ENCODE measurements at places on chromosomes 6 and 20.

DNA sequence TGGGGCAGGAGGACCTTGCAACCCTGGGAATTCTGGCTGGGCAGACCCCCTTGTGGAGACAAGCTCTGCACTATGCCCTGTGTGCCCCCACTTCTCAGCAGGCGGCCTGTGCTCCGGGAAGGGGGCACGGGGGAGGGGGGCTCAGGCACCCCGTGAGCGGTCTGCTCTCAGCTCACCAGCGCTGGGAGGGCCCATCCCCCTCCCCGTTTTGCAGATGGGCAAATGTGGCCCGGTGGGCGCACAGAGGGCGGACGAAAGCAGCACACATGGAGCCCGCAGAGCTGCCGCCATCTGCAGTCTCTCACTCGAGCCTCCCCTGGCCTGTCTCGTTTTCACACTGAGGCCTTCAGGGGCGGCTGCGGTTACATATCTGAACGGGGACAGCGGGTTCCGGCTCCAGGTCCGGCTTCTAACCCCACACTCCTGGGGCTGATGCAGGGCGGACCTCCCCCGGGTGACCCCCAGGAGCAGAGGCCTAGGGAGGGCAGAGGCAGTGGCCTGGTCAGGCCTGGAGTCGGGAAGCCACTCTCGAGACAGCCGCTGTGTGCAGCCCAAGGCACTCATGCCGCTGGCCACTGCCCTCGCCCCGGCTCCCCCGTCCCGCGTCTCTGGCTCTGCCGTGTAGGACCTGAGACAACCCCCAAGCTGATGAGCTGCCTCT, 13.9 kb downstream of the CHRNA4 start:
- DNase-seq, result no peak

GRCh38 chr20:34842143-34842542, 16.7 kb upstream of the NCOA6 start:
- DNase-seq, result no peak

GRCh38 chr6:150667977-150668716, 68.5 kb downstream of the PLEKHG1 start:
- DNase-seq, result peak; percentile 90

DNA sequence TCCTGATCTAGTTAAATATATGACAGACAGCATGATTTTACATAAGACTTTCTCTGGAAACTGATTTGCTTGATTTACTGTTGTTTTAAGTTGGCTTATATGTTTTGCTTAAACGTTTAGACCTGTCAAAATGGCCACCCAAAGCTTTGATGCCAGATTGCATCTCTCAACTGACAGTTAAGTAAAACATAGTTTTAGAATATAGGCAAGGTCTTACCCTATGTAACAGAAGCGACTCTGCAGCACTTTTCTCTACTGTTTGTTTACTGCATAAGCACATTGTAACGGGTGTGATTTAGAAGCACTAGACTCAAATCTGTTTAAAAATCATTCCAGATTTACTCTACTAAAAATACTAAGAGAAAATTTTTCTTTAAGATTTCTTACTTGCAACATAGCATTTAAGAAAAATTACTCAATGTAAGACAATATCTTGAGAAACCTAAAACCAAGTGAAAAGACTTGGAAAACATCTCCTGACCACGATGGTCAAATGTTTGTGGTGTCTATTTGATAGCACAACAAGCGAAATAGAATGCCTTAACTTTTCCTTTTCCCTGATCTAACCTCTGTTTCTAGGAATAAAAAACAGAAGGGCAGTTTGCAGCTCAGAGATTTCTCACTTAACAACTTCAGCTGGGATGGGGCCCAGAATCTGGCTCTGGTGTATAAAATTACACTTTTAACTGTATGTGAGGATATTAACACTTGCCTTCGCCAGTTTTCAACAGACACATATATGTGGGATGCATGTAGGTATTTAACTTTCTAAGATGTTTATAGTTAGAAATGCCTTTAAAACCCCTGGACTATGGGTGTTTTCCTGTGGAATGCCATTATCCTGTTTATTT, 47.4 kb downstream of the AIG1 start:
- no peak for DNase-seq

DNA sequence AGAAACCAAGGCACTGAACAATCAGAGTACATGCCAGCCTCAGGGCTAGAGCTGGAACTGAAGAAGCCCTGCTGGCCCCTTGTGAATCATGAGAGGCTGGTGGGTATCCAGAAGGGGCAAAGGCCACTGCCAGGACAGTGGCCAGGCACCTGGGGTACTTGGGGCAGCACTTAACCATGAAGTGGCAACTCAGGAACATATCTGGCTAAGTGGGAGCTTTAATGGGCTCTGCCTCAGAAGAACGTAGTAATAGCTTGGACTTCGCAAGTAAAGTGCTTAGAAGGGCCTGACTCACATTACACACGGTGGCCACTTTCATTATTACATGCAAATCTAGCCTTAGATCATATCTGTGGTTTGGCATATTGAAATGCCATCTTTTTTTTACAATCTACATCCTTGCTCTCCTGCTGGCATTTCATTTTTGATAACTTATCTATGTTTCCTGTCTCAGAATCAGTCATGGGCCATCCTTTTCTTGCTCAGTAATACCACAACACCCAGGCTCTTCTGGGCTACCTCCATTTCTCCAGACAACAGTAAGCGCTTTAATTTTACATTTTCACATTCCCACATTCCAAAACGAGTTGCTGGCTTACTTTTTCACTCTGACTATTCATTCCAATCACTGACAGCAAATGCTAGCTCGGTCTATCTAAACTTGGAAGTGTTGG, 21.6 kb downstream of the NAPB start:
- DNase-seq, result no peak

DNA sequence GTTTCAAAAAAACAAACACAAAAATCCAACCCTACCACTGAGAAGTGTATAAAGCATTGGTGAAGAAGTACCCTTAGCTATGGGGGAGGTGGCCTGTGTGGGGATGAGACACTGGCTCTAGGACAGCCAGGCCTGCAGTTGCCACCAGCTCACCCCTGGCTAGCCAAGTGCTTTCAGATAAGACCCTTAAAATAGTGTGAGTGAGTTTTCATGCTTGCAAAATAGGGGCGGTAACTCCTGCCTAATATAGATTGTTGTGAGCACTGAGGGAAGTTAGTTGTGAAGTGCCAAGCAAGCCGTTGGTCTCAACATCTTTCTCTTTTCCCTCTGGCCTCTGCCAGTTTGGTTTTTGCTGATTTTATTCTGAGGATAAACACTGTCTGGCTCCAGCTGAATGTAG, 11.3 kb downstream of the PPP1R3G start:
- no peak for DNase-seq

GRCh38 chr6:21245488-21245887, 348.1 kb upstream of the SOX4 start:
- no peak for DNase-seq

DNA sequence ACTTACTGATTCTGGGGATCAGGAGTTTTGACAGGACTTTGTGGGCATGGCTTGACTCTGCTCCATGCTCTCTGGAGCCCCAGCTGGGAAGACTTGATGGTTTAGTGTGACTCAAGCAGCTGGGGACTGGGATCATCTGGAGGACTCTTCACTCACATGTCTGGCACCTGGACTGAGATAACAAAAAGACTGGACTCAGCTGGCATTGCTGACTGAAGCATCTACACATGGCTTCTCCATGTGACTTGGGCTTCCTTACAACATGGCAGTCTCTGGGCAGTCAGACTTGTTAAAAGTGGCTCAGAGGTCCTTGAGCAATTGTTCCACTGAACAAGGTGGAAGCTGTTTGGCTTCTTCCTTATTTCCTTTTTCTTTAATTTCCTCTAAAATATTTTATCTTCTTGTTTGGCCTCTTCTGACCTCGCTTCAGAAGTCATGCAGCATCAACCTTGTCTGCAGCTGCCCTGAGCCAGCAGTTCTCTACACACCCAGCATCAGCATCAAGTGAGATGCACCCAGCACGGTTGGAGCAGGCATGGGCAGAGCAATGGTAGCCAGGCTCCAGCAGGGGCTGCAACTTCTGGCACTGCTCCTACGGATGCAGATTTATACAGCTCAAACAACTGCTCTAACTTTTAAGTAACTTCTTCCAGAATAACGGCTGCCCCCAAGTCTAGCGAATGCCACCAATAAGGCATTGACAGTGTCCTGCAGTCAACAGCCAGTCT, 5.6 kb upstream of the HM13 start:
- no peak for DNase-seq

DNA sequence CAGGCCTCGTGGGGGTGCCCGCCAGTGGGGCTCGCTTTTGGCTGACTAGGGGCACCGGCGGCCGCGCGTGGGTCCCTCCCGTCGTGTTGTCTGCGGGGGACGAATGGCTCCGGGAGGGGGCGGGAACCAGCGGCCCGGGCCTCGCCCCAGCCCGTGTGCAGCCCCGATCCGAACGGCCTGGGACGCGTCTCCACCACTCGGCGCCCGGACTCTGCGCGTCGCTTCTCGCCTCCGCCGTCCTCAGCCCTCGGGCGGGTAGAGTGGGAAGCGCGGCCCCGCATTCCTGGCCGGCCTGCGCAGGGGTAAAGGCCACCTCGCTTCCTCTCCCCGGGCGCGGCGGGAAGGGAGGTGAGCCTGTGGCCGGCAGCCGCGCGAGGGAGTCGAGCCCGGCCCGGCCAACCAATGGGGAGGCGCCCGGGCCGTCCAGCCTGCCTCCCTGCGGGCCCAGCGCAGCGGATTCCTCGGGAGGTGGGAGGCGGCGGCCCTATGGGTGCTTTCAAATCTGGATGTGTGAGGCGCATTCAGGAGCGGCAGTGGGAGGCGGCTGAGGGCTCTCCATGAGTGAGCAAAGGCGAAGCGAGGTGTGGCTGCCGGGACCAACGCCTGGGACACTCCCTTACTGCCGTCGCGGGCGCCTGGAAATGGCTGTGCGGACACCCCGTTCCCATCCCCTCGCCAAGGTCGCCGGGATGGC, 1.1 kb upstream of the ZBTB46 start:
- peak; percentile 63 for DNase-seq

DNA sequence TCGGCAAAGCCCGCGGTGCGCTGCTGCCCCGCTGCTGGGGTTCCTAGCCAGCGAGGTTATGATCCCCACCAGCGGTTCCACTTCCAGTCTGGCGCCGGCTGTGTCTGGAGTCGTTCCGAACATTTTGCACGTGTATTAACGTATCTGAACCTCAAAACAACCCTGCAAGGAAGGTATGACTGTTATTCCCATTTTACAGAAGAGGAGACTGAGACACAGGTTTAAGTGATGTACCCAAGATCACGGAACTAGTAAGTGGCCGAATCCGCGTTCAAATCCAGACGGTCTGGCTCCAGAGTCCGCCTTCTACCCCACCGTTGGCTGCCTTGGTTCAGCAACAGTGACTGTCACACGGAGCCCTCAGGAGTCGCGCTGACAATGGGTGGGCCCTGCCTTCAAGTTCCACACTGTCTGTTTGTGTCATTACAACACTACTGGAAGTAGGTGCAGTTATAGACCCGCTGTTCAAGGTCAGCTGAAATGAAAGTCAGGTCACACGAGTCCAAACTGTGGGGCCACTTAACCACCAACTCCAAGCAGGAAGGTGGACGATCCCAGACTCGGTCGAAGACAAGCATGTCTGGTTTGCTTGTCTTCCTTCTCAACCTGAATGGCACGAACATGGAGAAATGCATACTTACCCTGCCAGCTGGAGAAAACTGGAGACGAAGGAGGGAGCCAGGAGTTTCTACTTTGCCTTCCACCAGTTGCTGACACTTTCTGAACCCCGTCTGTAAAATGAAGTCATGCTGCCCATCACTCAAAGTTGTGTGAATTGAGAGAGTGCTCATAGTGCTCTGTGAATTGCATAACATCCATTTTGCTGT, 803 bp upstream of the SRXN1 start:
- no peak for DNase-seq

GRCh38 chr20:36532388-36532787, 8.9 kb upstream of the MYL9 start:
- DNase-seq, result no peak

DNA sequence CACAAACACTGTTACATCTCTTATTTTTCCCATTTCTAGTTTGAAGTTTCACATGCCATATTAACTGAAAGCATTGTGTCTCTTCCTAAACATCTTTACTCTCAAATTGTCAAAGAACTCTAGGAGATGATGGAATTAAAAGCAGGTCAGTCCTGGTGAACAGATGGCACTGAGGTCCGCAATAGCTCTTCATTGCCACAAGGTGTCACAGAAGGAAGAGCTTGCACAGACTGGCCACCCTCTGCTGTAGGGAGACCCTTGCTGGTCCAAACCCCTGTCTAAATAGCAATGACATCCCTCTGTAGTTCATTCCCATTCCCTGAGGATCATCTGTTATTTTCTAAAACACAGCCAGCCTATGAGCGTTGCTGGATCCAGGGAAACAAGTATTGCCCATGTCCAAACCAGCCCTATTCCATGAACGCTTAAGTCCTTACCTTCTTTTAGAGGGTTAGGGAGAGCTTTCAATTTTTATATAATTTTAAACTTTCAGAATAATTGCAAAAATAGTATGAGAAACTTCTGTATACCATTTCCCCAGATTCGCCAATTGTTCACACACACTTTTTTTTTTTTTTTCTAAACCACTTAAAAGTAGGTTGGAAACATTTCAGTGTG, 10.1 kb upstream of the HDAC2 start:
- DNase-seq, result peak; percentile 54

DNA sequence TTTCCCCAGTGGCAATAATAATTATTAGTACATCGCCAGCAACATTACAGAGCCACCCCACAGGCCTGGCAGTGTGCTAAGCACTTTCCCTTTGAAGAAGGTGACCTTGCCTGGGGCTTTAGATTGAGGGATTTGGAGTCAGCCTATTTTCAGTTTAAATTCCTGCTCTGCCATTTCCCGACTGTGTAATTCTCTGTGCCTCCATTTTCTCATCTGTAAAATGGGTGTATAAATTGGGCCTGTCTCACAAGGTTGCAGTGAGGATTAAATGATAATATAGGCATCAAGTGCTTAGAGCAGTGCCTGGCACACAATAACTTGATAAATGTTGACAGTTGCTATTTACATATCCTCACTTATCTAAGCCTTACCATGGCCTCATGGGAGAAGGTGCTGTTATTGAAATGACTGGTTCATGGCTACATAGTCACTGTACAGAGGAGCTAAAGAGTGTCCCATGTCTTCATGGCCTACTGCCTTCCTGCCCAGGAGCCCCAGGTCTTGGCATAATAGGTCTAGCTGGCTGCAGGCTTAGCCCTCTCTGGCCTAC, 5.1 kb upstream of the SCRT2 start:
- DNase-seq, result no peak

- no peak for DNase-seq
Measured at GRCh38 chr20:54385746-54386145, 89.6 kb upstream of the DOK5 start.

- peak; percentile 51 for DNase-seq
Measured at GRCh38 chr6:79672631-79673111, 41.5 kb downstream of the SH3BGRL2 start.

- no peak for DNase-seq
Measured at GRCh38 chr20:58871533-58872102, 19.1 kb downstream of the GNAS start.
